ENCODE measurements at places on chromosomes 6 and 20. TPM values are rescaled to one million over a fixed set of nuclear protein-coding genes. Genes with fewer than 3 reads are reported as not detected.

IL17A gene
- total RNA-seq: not detected

BMP5 gene
- total RNA-seq: 0.79 TPM

- DNase-seq: no peak
Measured at GRCh38 chr20:63163171-63163570, 52.8 kb downstream of the YTHDF1 start.

DNA sequence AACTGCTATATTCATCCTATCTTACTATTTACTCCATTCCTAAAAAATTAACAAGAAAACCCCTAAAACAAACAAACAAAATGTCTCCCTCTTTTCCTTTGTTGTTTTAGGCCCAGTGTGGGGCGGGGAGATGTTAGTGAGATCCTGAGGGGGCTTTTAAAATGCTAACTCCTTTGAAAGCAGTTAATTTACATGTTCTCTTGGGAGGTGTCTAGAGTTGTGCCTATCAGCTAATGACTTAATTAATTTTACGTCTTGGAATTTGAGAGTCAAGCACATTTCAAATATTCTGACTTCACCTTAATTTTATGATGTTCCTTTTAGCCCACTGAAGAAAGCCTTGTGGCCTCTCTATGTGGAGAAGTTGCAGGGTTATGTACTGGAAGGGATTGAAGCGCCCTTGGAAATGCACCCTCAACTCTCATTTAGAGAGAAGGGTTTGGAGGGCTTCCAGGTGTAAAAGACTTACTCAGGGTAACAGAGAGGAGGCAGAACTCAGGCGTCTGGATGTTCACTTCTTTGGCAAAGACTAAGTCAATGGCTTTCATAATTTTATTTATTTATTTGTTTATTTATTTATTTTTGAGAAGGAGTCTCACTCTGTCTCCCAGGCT is 4.9 kb downstream of the SASH1 start:
- no peak for DNase-seq

DNA sequence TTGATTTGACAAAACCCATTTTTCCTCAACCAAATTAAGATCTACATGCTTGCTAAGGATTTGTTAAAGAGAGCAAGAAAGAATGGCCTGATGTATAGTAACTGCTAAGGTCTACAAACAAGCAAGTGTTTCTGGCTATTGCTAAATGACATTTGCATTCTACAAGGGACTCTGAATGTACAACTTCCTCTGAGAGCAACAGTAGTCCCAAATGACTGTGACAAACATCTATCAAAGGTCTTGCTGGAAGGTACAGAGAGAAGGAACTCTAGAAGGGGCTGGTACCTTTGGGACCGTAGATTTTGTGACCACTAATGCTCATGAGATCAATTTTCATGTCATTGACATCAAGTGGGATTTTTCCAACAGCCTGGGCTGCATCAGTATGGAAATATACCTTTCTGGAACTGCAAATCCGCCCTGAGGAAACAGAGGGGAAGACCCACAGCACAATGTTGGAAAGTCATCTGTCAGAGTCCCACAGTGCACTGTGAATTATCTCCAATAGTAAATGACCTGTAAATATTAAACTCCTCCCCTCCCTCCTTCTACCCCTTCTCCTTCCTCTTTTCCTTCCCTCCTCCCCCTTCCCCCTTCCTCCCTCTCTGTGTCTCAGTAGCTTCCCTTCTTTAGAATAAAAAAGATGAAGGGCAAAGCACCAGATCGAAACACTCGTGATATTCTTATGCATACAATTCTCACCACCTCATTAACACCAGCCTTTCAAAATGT is 15.9 kb upstream of the CPNE1 start:
- DNase-seq: no peak

DNA sequence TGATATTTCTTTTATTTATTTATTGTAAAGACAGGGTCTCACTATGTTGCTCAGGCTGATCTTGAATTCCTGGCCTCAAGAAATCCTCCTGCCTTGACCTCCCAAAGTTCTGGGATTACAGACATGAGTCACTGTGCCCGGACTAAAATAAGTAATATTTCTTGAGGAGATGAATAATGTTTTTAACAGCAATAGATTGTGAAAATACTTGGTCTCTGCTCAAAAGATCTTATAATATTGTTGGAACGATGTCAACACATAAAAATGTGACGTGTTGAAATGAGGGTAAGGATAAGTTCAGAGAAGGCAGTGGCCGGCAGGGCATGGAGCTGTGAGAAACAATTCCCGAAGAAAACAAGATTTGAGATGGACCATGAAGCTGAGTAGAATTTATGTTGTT is 178.7 kb downstream of the GJA1 start:
- no peak for DNase-seq

- no peak for DNase-seq
Measured at GRCh38 chr20:4802527-4802926, 80.8 kb downstream of the PRND start.

CSE1L gene
- 20.5 TPM for total RNA-seq

- DNase-seq: no peak
Measured at GRCh38 chr6:26554447-26554696, 16.2 kb downstream of the HMGN4 start.

DNA sequence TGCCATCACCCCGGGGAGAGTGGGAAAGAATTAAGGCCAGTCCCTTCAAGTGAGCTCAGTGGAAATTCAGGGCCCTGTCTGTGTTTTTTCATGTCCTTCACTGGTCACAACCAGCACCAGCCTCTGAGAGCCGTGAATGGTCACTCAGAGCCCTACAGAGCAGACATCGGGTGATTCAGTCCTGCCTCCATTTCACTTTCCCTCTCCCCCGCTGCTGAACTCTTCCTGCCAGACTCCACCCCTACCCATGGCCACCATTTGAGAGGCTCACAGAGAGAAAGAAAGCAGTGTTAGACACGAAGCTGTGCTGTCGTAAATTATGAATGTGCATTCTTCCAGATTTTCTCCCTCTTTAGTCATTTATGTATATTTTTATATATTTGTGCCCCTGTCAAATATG is 5.4 kb downstream of the R3HDML start:
- peak; percentile 1 for DNase-seq

TXLNB gene
- 0.22 TPM for total RNA-seq

- DNase-seq: no peak
Measured at GRCh38 chr20:49893242-49894072, 21.9 kb downstream of the SPATA2 start.

CDSN gene
- not detected for total RNA-seq

DNA sequence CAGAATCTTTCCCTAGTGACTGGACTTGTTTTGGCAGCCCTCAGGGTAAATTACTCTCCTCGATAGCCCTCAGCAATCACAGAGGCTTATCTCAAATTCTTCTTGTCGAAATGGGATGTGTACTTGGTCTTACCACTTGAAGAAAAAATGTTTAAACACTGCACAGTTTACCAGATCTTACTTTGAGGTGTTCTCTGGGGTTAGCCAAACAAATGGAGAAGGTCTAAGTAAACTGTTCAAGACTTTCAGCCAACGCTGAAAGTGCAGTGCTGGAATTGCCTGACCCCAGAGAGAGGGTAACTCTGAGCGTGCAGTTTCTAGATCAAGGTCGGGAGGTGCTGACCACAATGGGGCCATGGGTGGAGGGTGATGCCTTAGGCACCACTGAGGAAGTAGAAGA is 39.2 kb downstream of the MYLIP start:
- no peak for DNase-seq

LBP gene
- 380 TPM for total RNA-seq

DNA sequence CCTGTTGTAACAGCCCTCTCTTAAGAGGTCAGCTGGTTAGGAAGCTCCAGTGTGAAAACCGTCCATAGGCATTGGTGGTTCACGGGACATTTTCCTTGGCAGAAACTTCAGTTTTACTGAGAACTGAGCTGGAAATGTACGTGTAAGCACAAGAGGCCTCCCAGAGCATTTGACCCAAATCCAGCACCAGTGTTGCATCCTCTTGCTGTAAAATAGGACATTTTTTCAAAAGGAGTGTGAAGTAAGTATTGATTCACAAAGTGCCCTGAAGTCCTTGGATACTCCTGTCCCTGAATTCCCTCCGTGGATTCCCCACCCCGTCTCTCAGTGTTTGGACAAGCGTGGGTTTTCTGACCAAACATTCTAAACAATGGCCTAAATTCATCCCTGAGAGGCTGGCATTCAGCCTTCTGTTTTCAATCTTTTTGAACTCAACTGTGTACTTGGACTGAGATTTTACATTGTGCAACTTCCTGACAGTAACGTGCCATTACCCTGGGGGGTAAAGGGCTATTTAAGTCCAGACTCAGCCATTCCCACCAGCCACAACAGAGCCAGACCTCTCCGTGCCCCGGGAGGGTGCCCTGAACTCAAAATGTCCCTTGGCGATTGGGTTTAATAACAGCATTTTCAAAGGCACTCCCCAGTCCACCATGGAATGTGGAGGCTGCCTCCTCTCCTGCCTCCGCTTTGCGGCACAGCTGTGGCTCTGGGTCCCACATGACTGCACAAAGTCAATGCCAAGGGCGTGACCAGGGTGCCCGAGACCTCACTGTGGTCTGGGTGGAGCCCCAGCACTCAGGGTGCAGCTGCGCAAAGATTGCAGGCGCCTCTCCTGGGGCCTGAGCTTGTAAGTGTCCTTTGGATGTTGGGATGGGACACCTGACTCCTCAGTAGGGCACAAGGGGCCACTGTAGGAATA is 92.7 kb upstream of the AFDN start:
- DNase-seq: peak; percentile 85

DNA sequence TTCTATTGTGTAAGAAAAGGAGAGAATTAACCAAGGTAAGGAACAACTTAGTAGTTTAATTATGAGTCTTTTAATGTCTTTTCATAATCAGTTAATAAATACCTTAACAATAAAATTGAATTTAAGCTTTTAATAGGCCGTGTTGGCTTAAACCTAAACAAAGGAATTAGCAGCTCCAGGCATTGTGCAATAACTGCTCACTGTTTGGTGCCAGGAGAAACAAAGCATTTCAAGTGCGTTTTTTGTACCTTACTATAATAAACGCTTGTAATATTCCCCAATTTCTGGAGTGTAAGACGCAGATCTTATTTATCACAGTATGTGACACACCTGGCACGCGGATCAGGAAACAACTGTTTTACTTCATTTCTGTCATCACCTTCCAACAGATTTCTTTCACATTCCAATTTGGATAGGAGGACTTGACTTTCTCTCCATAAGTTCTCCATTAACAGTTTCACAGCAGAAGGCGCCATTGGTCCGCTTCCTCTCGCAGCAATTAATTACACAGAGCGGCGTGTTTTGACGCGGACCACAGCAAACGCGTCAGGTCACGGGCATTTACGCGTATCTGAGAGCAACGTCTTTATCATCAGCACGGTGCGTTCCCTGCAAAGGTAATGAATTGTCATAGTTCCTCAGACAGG is 335.8 kb upstream of the NT5E start:
- DNase-seq: no peak

- no peak for DNase-seq
Measured at GRCh38 chr20:48733296-48733790, 94.5 kb downstream of the PREX1 start.

ZSCAN23 gene
- total RNA-seq: 0.73 TPM

HLA-DQA1 gene
- 10.2 TPM for total RNA-seq

SAMHD1 gene
- total RNA-seq: 23.1 TPM

- DNase-seq: no peak
Measured at GRCh38 chr6:169232507-169232931, 21.1 kb downstream of the THBS2 start.

DNA sequence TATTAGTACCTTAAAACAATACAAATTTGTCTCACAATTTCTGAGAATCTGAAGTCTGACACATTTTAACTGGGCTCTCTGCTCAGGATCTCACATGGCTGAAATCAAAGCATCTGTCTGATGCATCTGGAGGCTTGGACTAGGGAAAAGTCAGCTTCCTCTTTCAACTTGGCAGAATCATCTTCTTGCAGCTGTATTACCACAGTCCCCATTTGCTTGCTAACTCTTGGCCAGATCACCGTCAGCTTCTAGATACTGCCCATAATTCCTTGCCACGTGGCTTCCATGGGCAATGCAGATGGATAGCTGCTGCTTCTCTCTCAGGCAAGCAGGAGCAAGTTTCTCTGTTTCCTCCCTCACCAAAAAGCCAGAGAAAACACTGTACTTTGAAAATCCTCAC is 1106.4 kb upstream of the CITED2 start:
- DNase-seq: no peak

E2F3 gene
- 1.1 TPM for total RNA-seq

TRDN gene
- total RNA-seq: not detected

DNA sequence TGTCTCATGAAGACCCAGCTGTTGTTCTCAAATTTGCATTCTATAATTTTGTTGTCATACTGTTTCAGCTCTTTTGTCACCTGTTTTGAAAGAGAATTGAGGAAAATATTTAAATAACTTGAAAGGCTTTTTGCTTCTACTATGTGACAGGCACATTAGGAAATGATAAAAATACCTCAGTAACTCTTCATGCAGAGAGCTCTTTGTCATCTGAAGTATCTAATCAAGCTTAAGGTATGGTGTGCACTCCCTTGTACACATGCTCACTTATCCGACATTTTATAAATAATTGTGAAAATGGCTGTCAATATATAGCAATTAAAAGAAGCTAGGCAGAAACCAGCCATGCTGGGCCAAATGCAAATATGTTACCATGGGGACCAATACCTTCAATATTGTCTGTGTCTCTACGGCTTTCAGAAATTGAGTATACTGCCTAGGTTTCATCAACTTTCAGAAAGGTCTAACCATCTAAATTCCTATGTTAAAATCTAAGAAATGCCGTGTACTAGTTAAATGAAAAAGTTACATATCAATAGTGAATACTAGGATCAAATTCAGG is 349.0 kb downstream of the RNGTT start:
- no peak for DNase-seq

GRCh38 chr6:10310330-10310653 is 104.6 kb downstream of the TFAP2A start:
- no peak for DNase-seq

DNA sequence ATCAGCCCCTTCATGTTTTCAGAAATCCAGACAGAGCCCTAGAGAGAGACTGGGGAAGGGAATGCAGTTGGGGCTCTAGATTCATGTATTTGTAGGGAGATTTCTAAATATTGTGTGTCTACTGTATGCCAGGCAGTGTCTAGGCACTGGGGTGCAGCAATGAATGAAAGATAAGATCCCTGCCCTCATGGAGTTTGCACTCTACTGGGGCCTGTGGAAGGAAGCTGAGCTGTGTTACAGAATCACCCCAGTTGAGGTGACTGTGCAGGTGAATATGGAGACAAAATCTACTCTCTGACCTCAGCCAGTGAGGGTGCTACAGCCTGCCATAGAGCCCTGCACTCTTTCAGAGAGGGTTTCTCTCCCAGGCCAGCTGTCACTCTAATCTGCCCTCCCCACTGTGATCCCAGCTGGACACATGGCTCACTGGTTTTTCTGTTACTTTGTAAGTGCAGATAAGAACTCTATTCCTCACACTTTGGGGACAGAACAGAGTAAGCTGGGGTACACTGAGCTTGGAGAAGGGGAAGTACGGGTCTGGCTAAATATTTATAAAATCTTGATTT is 69.2 kb upstream of the E2F3 start:
- DNase-seq: no peak

- DNase-seq: peak; percentile 49
Measured at GRCh38 chr6:158560836-158561320, 987 bp downstream of the TMEM181 start.

- no peak for DNase-seq
Measured at GRCh38 chr20:19969507-19970255, 47.5 kb upstream of the NAA20 start.

GRCh38 chr20:53941680-53942471 is 128.5 kb downstream of the BCAS1 start:
- no peak for DNase-seq

Measured in right lobe of liver (tissue), 6 donors.